ENCODE measurements at places on chromosomes 6 and 20.

- no peak for DNase-seq
Observed at GRCh38 chr6:41208439-41209106, 7.6 kb upstream of the TREML2 start.

GRCh38 chr6:12602951-12603672, 113.5 kb upstream of the PHACTR1 start:
- no peak for DNase-seq

DNA sequence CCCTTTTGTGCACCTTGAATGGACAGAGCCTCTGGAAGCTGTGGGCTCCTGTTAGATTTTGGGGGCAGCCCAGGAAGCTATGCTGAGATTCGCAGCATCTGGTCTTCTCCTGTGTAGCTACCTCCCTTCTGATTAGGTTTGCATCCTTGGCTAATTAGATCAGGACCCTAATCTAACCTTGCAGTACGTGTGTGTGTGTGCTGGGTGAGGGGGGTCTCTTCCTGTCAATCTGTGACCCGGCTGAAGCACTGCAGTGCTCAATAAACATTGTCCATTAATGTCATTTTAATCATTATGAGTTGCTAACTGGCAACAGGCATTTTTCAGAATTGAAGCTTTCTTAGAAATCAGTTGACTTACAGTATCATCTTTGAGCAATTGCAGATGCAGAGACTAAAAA, 229.1 kb upstream of the STXBP5 start:
- no peak for DNase-seq

GRCh38 chr20:8788831-8789230, 280.1 kb upstream of the PLCB4 start:
- DNase-seq, result no peak

GRCh38 chr6:5457041-5457440, 195.7 kb downstream of the FARS2 start:
- no peak for DNase-seq

DNA sequence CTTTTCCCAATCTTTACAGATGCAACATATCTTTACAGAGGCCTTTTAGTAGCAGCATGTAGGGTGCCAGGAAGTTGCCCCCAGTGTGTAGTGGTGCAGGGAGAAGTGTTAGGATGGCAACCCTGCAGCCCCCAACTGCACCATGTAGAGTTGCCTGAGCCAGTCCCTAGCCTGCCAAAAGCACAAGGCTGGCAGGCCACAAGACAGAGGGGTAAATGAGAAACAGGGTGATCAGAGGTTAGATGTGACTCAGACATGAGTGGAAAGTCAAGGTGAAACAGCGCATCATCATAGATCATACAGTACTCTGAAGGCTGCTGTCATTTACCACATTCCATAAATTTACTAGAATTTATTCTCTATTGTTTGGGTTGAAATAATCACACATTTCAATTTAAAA, 467.5 kb downstream of the PRKN start:
- DNase-seq, result no peak

GRCh38 chr6:129893640-129894039, 32.5 kb upstream of the TMEM244 start:
- DNase-seq, result no peak

DNA sequence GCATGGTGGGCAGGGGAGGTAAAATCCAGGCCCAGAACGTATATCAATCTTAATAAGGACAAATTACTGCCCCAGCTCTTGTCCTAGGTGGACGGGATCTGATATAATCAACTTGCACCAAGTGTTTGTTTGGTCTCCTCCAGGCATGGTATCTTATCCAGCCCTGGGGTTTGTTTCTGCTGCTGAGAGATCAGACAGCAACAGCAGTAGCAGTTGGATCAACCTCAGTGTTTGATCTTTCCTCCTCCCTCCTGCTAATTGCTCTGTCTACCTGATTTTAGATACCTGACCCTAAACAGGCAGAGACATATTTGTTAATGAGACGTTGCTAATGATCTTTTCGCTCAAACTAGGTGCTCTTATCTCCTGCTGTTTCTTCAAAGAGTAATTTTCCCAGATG, 100.4 kb upstream of the BACH2 start:
- DNase-seq, result no peak

DNA sequence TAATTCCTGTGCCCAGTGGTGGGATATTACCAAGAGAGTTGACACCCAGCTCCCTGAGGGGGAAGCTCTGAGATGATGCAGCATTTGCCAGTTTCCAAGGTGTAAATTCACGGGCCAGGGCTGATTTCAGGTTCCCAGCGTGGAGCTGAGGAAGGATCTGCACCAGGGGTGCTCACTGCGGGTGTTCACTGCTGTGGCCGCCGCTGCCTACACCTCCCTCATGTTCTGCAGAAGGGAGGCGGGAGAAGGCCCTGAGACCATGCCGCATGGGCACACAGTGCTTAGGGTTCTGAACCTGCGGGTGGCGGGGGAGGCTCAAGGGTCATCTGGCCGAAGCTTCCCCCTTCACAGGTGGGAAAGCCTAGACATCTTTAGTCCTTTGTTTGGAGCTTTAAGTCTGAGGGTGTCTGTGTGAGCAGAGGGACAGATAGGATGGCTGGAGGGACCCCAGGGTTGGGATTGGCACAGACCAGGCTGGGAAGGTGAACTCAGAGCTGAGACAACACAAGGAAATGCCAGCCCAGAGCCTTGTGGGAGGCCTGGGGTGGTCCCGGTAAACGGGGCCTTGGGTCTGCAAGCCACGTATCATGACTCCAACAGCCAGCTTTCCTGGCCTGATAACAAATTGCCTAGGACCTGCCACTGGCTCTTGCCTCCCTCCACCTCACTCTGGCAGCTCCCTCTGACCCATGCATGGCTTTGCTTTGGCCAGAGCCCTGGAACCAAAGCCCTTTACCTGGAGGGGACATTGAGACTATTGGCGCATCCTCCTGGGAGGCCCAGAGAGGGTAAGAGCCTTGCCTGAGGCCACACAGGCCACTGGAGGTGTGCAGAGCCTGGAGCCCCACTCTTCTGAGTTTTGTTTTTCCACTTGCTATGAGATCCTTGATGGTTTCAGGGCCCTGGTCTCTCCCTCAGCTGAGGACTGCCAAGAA, 40.4 kb downstream of the SYNJ2 start:
- DNase-seq, result no peak

DNA sequence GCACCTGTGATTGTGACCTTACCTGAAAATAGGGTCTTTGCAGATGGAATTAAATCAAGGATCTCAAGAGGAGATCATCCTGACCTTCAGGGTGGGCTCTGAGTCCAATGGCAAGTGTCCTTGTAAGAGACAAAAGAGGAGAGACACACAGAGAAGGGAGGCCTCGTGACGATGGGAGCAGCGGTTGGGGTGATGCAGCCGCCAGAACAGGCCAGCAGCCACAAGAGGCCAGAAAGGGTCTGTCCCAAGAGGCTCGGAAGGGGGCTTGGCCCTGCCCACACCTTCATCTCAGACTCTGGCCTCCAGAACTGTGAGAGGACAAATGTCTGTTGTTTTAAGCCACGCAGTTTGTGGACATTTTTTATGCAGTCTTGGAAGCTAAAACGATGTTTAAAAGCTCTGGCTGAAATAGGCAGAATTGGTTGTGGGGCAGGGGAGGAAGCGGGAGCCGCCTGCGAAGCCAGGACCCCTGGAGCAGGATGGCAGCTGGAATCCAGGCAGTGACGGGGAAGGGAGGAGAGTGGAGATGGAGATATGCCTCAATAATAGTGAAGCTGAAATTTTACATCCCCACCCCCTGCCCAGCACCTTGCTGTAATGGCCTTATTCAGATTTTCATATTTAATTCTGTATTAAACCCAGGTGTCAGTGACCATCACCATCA, 216.4 kb downstream of the ANKRD60 start:
- no peak for DNase-seq

- DNase-seq, result no peak
Observed at GRCh38 chr6:158488065-158488464, 71.8 kb upstream of the TMEM181 start.

DNA sequence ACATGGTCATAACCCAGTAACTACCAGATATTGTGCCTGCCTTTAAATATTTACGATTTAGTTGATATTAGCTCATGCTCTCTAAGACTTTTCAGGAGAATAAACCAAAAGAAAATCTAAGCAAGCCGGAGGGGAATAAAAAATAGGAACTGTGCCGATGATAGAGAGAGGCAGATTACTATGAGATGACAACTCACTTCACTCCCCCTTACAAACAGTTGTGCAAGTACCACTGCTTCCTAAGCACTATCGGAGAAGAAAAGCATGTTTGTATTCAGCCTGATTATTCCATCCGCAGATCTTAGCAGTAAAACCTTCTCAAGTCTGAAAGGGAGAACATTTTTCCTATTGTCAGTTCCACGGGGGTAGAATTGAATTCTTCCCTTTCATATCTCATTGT, 294.4 kb downstream of the KCNQ5 start:
- no peak for DNase-seq
